ENCODE measurements at places on chromosomes 13 and 19. TPM values are rescaled to one million over a fixed set of nuclear protein-coding genes. Genes with fewer than 3 reads are reported as not detected.

The CAMSAP3 gene
- 12.6 TPM for total RNA-seq

The ZNF581 gene
- total RNA-seq, result 30.8 TPM

The PTPRH gene
- total RNA-seq, result not detected

The RTBDN gene
- total RNA-seq, result not detected

The ICAM5 gene
- 3.6 TPM for total RNA-seq

The HSH2D gene
- total RNA-seq, result not detected

The ZNF560 gene
- total RNA-seq, result not detected

The KLF2 gene
- 1.1 TPM for total RNA-seq

The SF3A2 gene
- total RNA-seq, result 35.6 TPM

The ZNF93 gene
- 3.2 TPM for total RNA-seq

The FCER2 gene
- not detected for total RNA-seq

The ZNF577 gene
- total RNA-seq, result 5.0 TPM

The TEKTIP1 gene
- not detected for total RNA-seq

The CGB5 gene
- total RNA-seq, result not detected

The GMIP gene
- 9.7 TPM for total RNA-seq

The LILRB3 gene
- total RNA-seq, result not detected

The KLK11 gene
- total RNA-seq, result 68.4 TPM

The NKG7 gene
- not detected for total RNA-seq

The CEACAM19 gene
- 4.4 TPM for total RNA-seq

The SIGLEC10 gene
- total RNA-seq, result not detected

The VASP gene
- 137 TPM for total RNA-seq

The RGS9BP gene
- 0.42 TPM for total RNA-seq

The MCF2L gene
- not detected for total RNA-seq

The PSG7 gene
- not detected for total RNA-seq

The CNMD gene
- not detected for total RNA-seq

The HNRNPM gene
- 112 TPM for total RNA-seq

The ZNF625 gene
- total RNA-seq, result 3.0 TPM

The COMP gene
- not detected for total RNA-seq

The PDX1 gene
- total RNA-seq, result not detected

The NFIC gene
- 21.4 TPM for total RNA-seq

The MCEMP1 gene
- total RNA-seq, result not detected

The LRRC4B gene
- not detected for total RNA-seq

The ZNF358 gene
- total RNA-seq, result 30.2 TPM

The NRTN gene
- total RNA-seq, result not detected

The CDC42EP5 gene
- total RNA-seq, result 37.1 TPM

The PBX4 gene
- total RNA-seq, result 0.35 TPM

The KLHL1 gene
- total RNA-seq, result not detected

Measured in airway epithelial cell (primary cell).